Activated CD4-positive, alpha-beta T cell treated with anti-CD3 and anti-CD28 coated beads, Interleukin-2, amount 10 ng/mL, durations not matched to agents 7 days and 5 days (primary cell): ENCODE measurements at places on chromosomes 3 and 15. TPM values are rescaled to one million over a fixed set of nuclear protein-coding genes. Genes with fewer than 3 reads are reported as not detected.

Gene ZIC4
- total RNA-seq = not detected

Gene GP5
- 1.3 TPM for total RNA-seq

Gene GOLGA8J
- total RNA-seq = 0.65 TPM

DNA sequence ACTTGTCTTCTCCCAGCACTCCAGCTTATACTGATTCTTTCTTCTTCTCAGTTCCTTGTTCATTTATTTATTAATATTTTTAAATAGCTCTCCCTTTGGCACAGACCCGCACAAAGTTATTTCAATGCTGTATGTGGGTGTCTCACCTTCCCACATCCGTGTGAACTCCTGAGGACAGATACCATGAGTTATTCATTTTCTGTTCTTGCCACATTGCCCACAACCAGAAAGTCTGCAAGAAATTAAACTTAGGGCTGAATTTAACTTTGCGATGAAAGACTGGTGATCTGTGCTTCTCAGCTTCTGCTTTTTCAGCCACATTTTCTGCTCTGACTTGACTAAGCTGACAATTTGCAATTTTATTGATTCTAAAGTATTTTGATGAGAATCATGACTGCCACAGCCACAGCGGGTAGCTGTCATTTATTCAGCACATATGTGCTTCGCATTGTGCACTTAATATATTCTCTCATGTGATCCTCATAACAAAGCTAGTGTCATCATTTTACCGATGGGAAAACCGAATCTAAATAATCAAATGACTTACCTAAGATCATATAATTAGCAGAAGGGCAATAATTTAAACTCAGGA lies 569.8 kb downstream of the EDEM1 start:
- no peak for DNase-seq

DNA sequence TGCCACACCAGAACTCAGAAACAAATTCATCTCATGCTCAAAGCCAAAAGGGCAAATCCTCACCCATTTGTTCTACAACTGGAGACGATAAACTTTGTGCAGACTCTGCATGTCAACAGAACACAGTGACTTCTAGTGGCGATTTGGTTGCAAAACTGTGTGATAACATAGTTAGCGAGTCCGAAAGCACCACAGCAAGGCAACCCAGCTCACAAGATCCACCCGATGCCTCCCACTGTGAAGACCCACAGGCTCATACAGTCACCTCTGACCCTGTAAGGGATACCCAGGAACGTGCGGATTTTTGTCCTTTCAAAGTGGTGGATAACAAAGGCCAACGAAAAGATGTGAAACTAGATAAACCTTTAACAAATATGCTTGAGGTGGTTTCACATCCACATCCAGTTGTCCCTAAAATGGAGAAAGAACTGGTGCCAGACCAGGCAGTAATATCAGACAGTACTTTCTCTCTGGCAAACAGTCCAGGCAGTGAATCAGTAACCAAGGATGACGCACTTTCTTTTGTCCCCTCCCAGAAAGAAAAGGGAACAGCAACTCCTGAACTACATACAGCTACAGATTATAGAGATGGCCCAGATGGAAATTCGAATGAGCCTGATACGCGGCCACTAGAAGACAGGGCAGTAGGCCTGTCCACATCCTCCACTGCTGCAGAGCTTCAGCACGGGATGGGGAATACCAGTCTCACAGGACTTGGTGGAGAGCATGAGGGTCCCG lies 199.7 kb downstream of the AKAP13 start:
- DNase-seq = no peak

DNA sequence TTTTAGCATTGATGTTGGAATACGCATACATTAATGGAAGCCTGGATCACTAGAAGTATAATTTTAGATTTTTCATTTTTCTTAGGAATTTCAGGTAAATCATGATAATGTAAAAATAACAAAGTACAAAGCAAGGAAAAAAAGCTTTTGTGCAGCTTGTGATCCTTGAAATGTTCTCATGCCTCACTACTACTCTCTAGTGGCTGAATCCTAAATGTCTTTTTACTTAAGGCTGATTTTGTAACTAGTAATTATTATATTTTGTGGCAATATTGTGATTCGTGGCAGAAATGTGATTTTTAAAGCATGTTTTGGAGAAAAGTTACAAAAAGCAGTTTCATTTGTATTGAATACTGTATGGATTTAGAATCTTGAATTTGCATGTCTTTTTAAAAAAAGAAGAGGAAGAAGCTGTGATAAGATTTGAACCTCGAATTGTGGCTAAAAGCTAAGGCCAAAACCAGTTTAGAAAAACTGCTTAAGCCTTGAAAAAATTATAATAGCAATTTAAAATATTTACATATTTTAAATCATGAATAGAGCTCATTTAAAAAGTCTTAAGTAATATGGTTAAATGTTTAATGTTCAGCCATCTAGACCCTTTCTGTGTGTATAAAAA lies 39.0 kb downstream of the U2SURP start:
- no peak for DNase-seq

GRCh38 chr15:26926081-26926480 lies 44.9 kb upstream of the GABRG3 start:
- no peak for DNase-seq
